ENCODE measurements at places on chromosomes 2 and 18. TPM values are rescaled to one million over a fixed set of nuclear protein-coding genes. Genes with fewer than 3 reads are reported as not detected.

- peaks cover 34% of the 10 kb centered on the region for H3K36me3 ChIP-seq
- no peaks in the 10 kb centered on the region for H3K4me1 ChIP-seq
- no peaks in the 10 kb centered on the region for H3K27me3 ChIP-seq
- H3K27ac ChIP-seq, result no peak overlapping the region
Measured at GRCh38 chr2:143700865-143701264, 571.6 kb downstream of the ARHGAP15 start.

- no peak for DNase-seq
- H3K27ac ChIP-seq, result no peak overlapping the region
- no peaks in the 10 kb centered on the region for H3K36me3 ChIP-seq
- no peaks in the 10 kb centered on the region for H3K27me3 ChIP-seq
- no peak overlapping the region for H3K4me3 ChIP-seq
Measured at GRCh38 chr2:137987011-137987410, 22.7 kb downstream of the HNMT start.

- no peak for DNase-seq
- no peak overlapping the region for H3K4me3 ChIP-seq
- peaks cover 12% of the 10 kb centered on the region for H3K27me3 ChIP-seq
Measured at GRCh38 chr2:127188797-127189196, 31.3 kb downstream of the CYP27C1 start.

DNA sequence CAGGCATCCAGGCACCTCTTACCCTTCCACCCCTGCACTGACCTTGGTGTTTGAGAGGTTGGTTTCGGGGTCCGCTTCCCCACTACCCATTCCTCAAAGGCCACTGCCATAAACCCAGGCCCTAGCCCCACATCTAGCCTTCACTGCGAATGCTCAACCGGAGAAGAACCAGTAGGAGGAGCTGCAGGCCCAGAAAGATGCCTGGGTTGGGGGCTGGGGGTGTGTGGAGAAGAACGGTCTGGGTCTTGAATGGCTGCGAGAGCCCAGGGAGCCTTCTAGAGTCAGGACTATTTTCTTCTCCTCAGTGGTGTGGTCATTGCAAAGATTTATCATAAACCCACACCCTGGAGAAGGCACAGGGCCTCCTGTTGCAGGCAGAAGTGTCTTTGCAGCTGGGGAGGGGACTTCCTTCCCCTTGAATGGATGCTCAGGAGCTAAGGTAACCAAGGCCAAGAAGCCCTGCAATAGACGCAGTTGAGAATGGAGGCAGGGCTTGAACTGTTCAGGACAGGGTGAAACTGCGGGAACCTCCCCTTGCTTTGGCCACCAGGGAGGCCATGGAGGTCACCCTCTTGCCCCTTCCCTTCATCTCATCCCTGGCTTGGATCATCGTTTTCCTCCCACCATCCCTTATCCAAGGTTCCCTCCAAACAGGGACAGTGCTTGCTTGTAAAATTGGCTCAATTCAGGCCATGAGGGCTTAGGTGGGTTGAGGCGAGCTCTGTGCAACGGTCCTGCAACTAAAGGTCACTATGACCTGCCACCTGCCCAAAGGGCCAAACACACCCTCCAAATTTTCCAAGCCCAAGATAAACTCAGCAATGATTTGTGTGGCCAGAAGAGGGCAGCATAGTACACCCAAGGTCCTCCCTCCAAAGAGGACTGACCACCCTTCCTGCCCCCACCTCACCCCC is 20.9 kb downstream of the THNSL2 start:
- H3K4me3 ChIP-seq, result no peak overlapping the region
- no peak overlapping the region for H3K27ac ChIP-seq
- H3K27me3 ChIP-seq, result peaks cover 3% of the 10 kb centered on the region
- no peak for DNase-seq
- no peaks in the 10 kb centered on the region for H3K4me1 ChIP-seq

BCL2L11 gene
- total RNA-seq, result 96.0 TPM

CXCR2 gene
- not detected for total RNA-seq
